Caco-2 (cell line): ENCODE measurements at places on chromosomes 7 and 10. TPM values are rescaled to one million over a fixed set of nuclear protein-coding genes. Genes with fewer than 3 reads are reported as not detected.

The FGL2 gene
- not detected in 2 replicates for total RNA-seq

The PSMC2 gene
- total RNA-seq, result 200 and 208 TPM in 2 replicates

- H3K4me1 ChIP-seq, result no peaks in the 10 kb centered on the region
- no peak overlapping the region for H3K4me3 ChIP-seq
- no peak overlapping the region for H3K27ac ChIP-seq
- no peaks in the 10 kb centered on the region for H3K27me3 ChIP-seq
- DNase-seq, result no peak
Measured at GRCh38 chr7:55558962-55559920, 13.1 kb downstream of the VOPP1 start.

- peaks cover 5% of the 10 kb centered on the region; the same call in 1 of the 2 replicates for H3K4me1 ChIP-seq
- H3K4me3 ChIP-seq, result no peak overlapping the region
- no peak overlapping the region for H3K27ac ChIP-seq
- no peak for DNase-seq
- H3K27me3 ChIP-seq, result no peaks in the 10 kb centered on the region
Measured at GRCh38 chr7:26930201-26930600, 65.8 kb upstream of the SKAP2 start.

DNA sequence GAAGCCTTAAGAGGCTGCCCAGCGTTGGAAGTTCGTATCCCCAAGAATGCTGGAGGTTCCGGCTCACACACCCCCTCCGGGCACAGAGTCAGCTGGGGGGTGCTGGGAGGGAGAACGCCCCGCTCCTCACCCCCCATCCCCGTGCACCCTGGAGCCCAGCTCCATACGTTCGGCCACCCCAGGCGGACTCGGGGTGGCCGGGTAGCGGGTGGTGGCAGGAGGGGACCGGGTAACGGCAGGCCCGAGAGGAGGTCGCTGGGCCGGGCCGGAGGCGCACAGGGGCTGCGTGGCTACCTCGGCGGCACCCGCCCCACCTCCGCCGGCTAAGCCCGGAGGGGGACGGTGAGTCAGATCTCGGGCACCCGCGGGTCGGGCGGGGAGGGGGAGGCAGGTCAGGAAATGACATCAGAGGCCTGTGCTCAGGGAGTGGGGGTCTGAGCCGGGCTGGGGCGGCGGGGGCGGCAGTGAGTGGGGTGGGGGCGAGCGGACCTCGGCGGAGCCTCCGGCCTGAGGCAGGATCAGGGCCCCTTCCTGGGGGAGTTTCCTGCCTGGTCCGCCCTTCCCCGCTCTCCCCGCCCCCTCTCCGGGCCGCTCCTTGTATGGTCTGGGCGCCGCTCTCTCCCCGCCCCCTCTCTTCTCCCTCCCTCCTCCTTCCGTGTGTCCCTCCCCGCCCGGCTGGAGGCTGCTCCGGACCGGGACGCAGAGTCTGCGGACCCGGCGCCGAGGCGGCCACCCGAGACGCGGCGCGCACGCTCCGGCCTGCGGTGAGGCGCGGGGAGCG, at the start of gene ZYX:
TSS of gene ZYX (plus strand) at position 700 of the 781 bp plus-strand sequence. CDS start 227 bp downstream, outside the sequence.
- no peaks in the 10 kb centered on the region for H3K27me3 ChIP-seq
- no peaks in the 10 kb centered on the region; the same call in 1 of the 2 replicates for H3K36me3 ChIP-seq
- H3K4me1 ChIP-seq, result peaks cover 45% of the 10 kb centered on the region
- peak within 1 kb of the TSS; percentile 70 for H3K4me3 ChIP-seq
- peak; percentile 97 for DNase-seq

DNA sequence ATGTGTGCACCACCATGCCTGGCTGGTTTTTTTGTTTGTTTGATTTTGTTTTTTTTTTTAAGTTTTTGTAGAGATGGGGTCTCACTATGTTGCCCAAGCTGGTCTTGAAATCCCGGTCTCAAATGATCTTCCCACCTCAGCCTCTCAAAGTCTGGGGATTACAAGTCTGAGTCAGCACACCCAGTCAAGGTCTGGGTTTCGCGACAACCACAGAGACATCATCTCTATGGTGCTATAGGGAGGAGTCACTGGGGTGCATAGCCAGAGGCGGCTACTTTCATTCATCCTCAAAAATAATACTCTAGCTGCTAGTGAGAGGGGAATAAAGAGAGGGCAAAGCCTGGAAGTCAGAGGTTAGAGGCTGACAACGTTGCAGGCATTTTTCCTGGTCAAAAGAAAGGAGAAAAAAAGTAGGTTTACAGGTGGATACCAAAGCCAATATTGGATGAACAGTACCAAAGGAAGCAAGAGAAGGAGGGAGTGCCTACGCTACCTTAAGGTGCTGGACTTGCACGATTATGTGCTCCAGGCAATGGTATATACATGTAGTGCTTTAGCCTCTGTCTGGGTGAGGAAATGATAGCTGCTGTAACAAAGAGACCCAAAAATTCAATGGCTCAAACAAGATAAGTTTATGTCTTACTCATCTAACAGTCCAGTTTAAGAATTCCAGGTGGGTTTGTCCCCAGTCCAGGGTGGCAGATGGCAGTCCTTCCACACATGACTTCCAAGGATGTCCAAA, 178.3 kb downstream of the SKIDA1 start:
- no peak overlapping the region for H3K4me3 ChIP-seq
- DNase-seq, result no peak
- H3K27ac ChIP-seq, result peak overlapping the region; percentile 39
- no peaks in the 10 kb centered on the region for H3K36me3 ChIP-seq

DNA sequence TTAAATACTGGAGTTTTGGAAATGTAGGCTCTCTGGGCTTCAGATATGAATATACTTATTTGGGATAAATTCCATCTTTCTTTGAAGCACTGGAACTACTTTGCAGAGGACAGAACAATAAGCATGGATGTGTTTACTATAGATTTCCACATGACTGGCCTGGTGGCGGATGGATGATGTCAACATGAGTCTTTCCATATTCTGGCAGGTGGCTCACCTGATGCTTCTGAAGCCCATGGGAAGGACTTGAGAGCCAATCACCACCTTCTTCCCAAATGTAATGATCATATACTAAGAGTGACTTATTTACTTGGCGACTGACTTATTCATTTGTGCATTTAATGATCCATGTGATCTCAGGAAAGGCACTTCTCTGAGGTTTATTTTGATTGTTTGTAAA, 110.5 kb downstream of the FANK1 start:
- H3K27me3 ChIP-seq, result no peaks in the 10 kb centered on the region
- H3K4me1 ChIP-seq, result no peaks in the 10 kb centered on the region
- no peaks in the 10 kb centered on the region for H3K36me3 ChIP-seq
- H3K27ac ChIP-seq, result no peak overlapping the region

- H3K36me3 ChIP-seq, result no peaks in the 10 kb centered on the region
- H3K4me1 ChIP-seq, result no peaks in the 10 kb centered on the region
- H3K27ac ChIP-seq, result no peak overlapping the region
Measured at GRCh38 chr7:34165927-34166550, 260.7 kb downstream of the BMPER start.

DNA sequence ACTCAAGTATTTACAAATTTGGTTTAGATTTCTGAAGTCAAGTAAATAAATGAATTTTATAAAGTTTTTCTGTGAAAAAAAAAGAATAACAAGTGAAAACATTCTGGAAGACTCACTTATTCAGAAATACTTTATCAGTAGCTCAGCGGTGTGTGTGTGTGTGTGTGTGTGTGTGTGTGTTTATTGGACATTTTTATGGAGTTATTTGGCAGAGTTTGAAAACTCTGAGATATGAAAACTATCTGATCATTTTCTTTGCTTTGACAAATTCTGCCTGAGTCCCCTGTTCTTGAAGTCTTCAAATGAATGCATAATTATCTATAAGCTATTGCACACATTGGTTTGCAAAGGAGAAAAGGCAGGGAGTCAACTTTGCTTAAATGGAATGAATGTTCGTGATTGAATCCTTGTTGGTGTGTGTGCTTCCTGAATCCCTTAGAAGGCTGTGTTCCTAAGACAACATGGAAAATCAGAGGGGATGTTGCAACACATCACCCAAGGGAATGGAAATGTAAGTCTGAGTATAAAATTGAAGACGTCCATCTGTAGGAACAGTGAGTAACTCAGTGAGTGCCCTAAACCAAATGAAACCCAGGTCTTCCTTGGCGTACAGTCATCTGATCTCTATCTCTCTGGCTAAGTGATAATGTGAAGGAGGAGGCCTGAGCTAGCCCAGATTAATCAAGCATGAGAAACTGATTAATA, 160.9 kb downstream of the REEP3 start:
- H3K4me1 ChIP-seq, result no peaks in the 10 kb centered on the region
- no peaks in the 10 kb centered on the region for H3K36me3 ChIP-seq
- no peaks in the 10 kb centered on the region for H3K27me3 ChIP-seq
- no peak overlapping the region for H3K27ac ChIP-seq
- no peak overlapping the region for H3K4me3 ChIP-seq

DNA sequence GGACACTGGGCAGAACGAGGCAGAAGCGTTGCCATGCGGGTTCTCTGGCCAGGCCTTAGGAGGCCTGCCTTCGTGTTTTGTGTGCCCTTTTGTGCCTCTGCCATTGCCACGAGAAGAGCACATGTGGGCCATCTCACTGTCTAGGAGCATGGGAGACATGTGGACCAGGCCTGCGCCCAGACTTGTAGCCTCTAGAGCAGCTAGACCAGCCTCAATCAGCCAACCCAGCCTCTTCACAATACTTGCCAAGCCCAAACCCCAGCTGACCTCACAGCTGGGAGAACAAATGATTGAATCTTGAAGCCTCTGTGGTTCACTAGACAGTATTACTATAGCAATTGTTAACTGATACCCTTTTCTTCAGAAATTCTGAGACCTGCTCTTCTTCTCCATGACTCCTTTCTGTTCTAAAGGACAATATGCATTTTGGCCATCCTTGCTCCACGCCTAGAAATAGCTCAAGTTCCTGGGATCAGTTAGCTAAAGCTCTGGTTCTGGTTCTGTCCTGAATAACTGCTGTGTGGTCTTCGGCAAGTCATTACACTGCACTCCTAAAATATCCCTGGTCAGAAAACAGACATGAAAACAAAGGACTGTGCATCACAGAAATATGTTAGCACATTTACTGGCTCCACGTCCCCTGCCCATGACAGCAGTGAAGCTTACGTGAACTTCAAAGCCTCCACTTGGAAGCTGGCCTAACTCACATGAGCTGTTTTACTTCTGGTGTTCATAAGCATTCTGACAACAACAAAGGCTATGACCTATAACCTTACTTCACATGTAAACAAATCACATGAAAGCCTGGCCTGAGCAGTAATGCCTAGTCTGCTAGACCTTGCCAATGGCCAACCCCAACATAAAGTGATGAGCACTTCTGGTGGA, 72.3 kb upstream of the MKRN1 start:
- H3K27ac ChIP-seq, result no peak overlapping the region
- no peaks in the 10 kb centered on the region for H3K27me3 ChIP-seq
- DNase-seq, result no peak
- H3K4me3 ChIP-seq, result no peak overlapping the region
- H3K36me3 ChIP-seq, result no peaks in the 10 kb centered on the region
- no peaks in the 10 kb centered on the region for H3K4me1 ChIP-seq
